GM23338 (cell line): ENCODE measurements at places on chromosomes 7 and 10. TPM values are rescaled to one million over a fixed set of nuclear protein-coding genes. Genes with fewer than 3 reads are reported as not detected.
A peak's percentile ranks its signal among the peaks of the same experiment; 100 is the strongest.

- DNase-seq: peak; percentile 83
Observed at GRCh38 chr10:60964257-60965235, 20.6 kb upstream of the RHOBTB1 start.

MKX gene
- 0.97 and 1.6 TPM in 2 replicates for total RNA-seq

- no peak for DNase-seq
Observed at GRCh38 chr7:139366400-139366799, 6.7 kb downstream of the LUC7L2 start.

DNA sequence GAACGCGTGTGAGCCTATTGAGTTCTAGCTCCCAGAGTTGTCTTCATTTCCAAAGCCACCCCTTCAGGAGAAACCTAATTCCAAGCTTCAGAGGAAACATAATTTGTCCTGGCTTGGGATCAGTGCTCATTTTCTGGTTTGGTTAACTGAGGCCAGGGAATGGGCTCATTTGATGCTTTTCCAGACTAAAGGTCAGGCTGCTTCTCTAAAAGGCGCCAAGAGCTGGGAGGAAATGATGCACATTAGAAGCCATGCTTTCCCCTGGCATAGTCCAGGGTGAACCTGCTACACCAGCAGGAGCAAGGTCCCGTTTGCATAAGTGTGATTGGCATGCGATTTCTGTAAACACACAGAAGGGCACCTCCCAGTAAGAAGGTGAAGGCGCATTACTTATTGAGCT lies 435.0 kb downstream of the GALNT17 start:
- DNase-seq: no peak

GRCh38 chr7:87512906-87513305 lies 37.4 kb upstream of the ABCB4 start:
- DNase-seq: no peak

DNA sequence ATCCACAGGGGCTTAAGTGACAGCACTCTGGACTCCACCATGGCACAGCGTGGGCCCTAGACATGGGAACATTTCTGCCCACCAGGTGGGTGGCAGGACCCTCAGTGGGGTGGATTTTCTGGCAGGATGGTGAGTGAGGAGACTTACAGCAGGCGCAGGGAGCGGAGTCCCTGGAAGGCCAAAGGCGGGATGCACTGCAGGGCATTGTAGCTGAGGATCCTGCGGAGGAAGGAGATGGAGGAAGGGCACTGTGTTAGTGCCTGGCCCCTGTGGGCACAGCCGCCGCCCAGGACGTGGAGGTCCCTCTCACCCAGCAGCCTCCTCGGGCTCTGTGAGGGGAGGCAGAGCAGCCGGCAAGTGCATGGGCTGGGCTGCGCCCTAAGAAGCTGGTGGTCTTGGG lies 154.3 kb downstream of the SLIT1 start:
- DNase-seq: no peak
